ENCODE measurements at places on chromosomes 16 and 17.

DNA sequence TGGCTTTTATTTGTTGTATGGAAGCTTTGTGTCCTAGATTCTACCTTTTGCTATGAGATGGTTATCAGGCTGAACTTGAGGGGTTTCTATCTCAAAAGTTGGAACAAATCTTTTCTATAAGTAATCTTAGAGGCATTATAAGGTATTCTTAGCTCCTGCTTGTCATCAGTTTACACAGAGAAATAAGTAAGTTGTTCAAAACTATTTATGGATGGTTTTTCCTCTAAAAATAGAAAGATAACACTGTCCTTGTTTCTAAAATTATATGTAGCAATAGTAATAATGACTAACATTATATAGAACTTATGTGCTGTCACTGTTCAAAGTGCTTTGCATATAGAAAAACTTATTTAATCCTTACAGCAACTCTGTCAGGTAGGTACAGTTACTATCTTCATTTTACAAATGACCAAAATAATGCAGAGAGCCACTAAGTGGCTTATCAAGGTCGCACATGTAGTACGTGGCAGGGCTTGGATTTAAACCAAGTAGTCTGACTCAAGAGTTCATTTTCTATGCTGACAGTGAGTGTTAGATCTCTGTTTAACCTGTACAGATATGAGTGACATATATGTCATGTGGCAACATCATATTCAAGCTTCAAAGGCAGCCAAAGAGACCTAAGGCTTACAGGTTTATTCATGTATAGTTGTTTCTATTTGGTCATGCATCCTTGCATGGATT lies 59.0 kb downstream of the PHKB start:
- DNase-seq = no peak

DNA sequence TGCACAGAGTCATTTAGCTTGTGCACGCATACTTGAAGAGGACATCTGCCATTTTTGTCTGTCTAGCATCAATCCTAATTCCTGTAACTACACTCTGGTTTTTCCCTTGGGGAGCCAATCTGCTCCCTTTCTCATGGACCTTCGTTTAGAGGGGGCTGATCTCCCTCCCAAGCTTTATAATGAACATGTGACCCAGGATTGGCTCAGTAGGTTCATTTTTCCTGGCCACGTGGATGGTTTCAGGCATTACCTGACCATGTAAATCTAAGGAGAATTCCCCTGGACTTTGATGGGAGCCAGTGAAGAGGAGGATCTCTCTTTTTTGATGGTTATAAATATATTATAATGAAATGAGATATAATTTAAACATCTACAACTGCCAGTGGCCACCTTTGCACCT lies 56.8 kb upstream of the HS3ST2 start:
- no peak for DNase-seq

GRCh38 chr16:70715055-70715858 lies 29.4 kb upstream of the MTSS2 start:
- DNase-seq = no peak

- no peak for DNase-seq
Observed at GRCh38 chr17:16285646-16286008, 67.6 kb downstream of the CENPV start.

DNA sequence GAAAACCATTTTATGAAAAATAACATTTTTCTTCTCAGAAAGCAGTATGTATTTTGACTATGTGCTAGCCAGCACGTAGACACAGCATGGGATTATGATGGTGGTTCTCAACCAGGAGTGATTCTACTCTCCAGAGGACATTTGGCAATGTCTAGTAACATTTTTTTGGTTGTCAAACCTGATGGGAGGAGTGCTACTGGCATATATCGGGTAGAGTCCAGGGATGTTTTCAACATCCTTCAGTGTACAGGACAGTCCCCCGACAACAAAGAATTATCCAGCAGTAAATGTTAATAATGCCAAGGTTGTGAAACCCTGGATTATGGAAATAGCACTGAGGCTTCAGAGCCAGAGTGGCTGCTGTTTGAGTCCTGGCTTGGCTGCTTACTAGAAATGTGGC lies 27.7 kb downstream of the AP2B1 start:
- DNase-seq = no peak

DNA sequence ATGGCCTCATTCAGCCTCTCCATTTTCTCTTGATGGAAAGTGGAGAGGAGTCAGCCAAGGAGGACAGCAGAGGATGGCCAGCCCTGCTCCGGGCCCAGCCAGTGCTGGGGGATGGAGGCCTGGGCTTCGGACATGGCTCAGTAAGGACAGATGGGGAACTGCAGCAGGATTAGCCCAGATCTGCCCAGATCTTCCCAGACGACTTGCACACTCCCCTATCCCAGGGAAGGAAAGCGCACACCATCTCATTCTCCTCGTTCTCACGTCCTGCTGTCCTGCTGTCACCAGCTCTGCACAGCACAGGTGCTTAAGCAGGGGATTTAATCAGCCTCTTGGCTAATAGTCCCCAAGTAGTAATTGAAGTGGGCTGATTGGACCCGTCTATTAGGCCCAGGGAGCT lies 100.2 kb upstream of the SDK2 start:
- DNase-seq = no peak

- no peak for DNase-seq
Observed at GRCh38 chr17:66691644-66692420, 143.1 kb upstream of the CACNG5 start.

DNA sequence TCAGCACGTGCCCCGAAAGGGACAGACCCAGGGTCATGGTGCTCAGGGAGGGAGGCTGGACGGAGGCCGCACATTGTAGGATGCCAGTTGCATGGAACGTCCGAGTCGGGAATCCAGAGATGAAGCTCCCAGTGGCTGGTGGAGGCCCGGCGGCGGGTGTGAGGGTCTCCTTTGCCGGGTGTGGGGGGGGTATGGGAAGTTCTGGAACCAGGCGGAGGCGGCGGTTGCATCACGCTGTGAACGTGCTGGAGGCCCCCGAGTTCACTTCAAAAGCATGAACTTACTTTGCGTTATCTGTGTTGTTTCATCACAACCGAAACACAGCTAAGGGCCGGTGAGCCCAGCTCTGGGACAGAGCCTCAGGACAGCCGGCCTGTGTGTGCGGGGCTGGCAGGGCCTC lies 73.4 kb upstream of the GNG13 start:
- DNase-seq = no peak

DNA sequence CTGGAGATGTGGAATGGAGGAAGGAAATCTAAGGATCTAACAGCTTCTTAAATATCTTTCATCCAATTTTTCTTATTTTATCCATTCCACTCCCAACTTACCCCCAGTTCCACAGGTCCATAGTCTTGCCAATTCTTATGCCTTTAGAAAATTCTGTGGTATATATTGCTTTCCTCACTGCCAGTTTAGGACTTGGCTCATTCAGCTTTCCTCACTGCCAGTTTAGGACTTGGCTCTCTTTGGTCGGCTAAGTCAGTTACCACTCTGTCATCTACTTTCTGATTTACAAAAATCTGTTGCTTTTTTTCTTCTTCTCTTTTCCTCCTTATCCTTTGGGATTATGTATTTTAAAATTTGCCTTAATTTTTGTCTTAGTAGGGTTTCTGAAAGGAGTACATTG lies 128.5 kb downstream of the PPM1E start:
- DNase-seq = no peak

DNA sequence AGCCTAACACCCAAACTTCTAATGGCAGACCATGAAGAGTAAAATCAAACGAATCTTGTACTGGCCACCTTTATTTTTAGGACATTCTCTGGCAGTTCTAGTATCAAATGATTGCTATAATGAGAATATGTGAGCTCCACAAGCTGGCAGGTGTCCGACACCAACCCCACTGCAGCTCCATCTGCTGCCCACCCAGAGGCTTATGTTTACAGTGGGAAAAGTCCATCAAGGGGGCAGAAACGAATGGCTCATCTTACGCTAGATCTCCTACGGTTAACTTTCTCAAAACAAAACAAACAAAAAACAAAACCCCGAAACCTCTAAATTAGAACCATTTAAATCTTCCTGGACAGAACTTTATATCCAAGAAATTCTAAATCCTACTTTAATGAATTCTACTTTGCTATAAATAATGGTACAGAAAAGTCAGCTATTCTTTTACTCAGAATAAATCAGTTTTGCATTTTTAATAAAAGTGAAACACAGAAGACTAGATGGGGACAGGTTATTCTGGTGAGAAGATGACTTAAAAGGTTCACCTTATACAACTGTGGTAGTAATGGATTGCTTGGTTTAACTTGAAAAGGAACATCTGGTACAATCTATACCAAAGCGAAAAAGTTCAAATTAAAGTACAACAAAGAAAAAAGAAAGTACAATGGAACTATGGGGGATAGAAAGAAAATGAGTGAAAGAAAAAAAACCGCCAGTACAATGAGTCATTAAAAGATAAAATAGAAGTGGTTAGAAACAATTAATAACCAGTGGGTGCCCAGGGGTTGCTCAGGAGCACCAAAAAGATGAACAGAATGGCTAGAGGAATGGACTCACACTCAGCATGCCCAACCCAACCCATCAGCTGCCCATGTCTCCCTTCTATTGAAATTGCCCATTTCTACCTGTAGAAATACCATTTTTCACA lies 40.2 kb downstream of the GRB2 start:
- no peak for DNase-seq

GRCh38 chr17:42607769-42608168 lies 1.4 kb downstream of the RETREG3 start:
- no peak for DNase-seq

- no peak for DNase-seq
Observed at GRCh38 chr16:7057458-7057857, 275.2 kb upstream of the RBFOX1 start.

DNA sequence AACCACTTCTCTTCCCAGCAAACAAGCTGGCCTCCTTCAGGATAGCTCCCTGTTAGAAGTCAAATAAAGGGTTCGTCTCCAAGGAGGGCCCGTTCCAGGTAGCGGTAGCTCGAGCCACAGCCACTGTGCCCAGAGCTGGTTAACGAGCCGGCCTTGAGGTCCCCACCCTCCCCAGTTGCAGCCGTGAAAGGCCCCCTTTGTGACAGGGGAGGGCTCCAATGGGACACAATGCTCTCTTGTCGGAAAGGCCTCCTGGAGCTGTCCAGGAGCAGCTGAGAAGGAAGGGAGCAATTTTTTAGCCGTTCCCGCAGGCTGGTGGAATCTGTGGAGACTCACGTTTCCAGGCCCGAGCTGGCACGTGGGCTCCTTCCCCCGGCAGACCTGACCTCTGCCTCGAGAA lies 29.9 kb upstream of the FOXF1 start:
- no peak for DNase-seq

GRCh38 chr17:17161121-17161520 lies 45.0 kb downstream of the PLD6 start:
- no peak for DNase-seq

DNA sequence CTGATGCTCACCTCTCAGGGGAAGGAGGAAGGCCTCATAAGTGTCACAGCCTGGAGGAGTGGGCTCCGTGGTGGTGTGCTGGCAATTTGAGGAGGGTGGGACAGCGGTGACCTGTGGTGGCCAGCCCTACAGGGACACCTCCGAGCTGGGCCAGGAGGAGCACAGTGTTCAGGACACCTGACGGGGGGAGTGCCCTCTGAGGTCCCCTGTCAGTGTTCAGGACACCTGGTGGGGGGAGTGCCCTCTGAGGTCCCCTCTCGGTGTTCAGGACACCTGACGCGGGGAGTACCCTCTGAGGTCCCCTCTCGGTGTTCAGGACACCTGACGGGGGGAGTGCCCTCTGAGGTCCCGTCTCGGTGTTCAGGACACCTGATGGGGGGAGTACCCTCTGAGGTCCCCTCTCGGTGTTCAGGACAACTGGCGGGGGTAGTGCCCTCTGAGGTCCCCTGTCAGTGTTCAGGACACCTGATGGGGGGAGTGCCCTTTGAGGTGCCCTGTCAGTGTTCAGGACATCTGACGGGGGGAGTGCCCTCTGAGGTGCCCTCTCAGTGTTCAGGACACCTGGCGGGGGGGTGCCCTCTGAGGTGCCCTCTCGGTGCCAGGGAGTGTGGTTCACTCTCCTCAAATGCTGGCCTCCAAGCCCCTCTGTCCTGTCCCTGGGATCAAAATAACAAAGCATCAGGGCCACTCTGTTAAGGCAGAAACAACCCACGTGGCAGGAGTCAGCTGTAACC lies 73.4 kb upstream of the ZNF469 start:
- no peak for DNase-seq

DNA sequence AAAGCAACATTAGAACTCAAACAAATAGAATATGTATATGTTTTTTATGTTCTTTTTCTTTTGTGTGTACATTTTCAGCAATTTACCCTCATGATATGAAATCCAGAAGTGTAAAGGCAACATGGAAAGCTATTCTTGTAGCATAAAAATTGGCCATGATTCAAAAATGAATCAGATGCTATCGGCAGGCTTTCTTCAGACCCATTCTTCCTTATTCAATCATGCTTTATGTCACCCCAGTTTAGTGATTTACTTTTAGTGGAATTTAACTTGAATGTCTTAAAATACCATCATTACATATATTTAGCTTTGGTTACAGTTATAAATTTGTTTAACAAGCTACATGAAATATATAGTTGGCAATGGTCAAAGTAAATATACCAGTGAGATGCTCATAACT lies 21.4 kb upstream of the SMIM36 start:
- DNase-seq = no peak

GRCh38 chr16:63415014-63415413 lies 1378.8 kb upstream of the CDH8 start:
- DNase-seq = no peak

DNA sequence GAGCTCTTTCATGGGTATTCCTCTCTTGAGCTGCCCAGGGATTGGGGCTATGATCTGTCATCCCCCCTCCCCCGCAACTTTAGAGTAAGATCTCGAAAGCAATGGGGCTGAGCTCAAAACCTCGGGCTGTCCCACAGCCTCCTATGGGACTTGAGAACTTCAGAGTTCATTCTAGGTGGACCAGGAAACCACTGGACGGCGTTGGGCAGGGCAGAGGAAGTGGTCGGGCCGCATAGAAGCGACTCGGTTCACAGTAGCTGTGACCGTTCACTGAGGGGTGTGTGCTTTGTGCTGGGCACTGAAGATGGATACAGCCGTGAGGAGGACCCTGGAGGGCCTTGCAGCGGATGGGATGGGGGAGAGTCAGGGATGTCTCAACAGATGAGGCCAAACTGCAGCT lies 292.0 kb downstream of the CPPED1 start:
- no peak for DNase-seq

DNA sequence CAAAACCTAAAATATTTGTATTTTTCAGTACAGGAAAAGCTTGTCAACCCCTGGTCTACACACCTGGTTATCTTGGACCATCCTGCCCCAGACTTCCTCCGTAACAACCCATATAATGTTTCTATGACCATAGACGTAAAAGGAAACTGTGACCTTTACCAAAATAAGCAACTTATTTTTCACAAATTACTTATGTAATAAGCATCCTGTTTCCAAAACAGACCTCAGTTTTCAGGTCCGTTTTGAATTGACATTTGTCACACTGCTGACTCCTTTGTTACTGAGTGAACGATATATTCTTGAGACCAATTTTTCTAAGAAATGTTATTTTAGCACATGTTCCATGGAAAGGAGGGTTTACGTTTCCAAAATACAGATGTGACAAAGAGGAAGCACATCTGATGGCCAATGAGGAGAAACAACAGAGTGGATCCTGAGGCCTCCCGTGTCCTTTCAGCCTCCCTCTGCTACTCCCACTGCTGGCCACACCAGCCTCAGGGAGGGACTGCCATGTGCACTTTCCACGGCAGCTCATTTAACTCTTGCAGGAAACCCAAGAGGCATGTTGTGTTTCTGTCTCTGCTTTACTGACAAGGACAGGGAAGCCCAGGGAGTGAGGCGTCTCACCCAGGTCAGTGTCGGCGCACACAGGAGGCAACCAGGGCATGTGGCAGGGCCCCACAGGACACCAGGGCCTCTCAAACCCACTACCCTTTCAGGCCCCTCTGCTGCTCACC lies 20.1 kb upstream of the ALDH3A1 start:
- no peak for DNase-seq
